ENCODE measurements at places on chromosomes 12 and 14. TPM values are rescaled to one million over a fixed set of nuclear protein-coding genes. Genes with fewer than 3 reads are reported as not detected.

GRCh38 chr12:26298785-26299621 is 103.6 kb downstream of the SSPN start:
- no peak for DNase-seq

Gene DTD2
- total RNA-seq = 56.5 TPM

GRCh38 chr12:5808981-5809380 is 136.1 kb downstream of the ANO2 start:
- DNase-seq = no peak

Gene ZDHHC22
- not detected for total RNA-seq

GRCh38 chr12:18296909-18297280 is 35.6 kb downstream of the PIK3C2G start:
- no peak for DNase-seq

Gene MAP1LC3B2
- 1.5 TPM for total RNA-seq

DNA sequence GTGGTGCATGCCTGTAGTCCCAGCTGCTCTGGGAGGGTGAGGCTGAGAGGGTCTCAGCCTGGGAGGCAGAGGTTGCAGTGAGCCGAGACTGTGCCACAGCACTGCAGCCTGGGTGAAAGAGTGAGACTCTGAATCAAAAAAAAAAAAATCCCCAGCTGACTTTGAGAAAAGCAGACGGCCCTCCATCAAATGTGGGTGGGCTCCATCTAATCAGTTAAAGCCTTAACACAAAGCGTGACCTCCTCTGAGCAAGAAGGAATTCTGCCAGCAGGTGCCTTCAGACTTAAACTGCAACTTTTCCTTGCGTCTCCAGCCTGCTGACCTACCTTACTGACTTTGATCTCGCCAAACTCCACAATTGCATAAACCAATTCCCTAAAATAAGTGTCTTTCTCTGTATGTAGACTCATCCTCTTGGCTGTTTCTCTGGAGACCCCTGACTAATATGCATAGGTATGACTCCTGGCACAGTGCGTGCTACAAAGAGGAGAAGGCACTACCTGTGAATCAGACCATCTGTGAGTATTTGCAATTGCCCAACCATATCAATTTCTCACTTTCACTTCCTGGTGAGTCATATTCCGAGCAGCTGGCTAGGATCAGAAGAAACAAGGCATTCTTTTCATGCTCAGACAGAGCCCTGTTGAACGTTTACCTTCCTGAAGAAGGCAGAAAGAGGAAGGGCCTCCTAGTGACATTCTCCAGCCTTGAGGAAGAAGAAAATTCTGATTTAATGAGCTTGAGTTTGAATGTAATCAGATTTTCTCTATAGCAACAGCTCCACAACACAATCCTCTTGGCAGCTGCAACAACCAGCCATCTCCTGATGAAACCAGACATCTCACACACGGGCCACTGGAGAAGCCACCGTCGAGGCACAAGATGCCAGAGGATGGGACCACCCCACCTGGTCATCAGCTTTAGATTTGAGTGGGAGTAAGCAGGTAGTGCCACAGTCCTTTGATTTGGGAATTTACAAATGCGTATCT is 54.3 kb downstream of the CLMN start:
- DNase-seq = peak; percentile 16
